Muscle of back (tissue), 13 donors: ENCODE measurements at places on chromosomes 7 and 10. TPM values are rescaled to one million over a fixed set of nuclear protein-coding genes. Genes with fewer than 3 reads are reported as not detected.

The CHAT gene
- not detected for polyA plus RNA-seq

The GJC3 gene
- 0.58 TPM for polyA plus RNA-seq

The BAMBI gene
- polyA plus RNA-seq: 4.3 TPM

The INA gene
- 0.09 TPM for polyA plus RNA-seq

The BBS9 gene
- 17.3 TPM for polyA plus RNA-seq

The ACSL5 gene
- 2.3 TPM for polyA plus RNA-seq

The PARD3 gene
- 40.3 TPM for polyA plus RNA-seq

The PSPH gene
- 25.5 TPM for polyA plus RNA-seq

The IDI2 gene
- polyA plus RNA-seq: not detected

- DNase-seq: no peak
Observed at GRCh38 chr10:74765465-74765975, 60.9 kb upstream of the KAT6B start.

DNA sequence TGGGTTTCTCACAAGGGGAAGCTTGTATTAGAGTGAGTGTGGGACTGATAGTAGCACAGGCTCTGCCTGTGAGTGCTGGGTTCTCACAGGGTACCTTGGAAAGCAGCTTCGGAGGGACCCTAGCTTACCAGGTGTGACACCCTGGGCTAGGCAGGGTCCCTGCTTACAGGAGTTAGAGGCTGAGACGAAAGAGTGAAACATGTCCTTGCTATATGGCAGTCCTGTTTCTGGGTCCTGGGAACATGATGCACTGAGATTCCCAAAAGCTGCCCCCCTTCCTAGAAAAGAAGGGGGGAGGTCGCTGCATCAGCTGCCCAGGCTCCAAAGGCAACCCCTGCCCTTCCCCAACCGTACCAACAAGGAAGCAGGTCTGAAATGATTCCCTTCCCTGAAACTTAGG is 6.3 kb upstream of the ARHGAP22 start:
- no peak for DNase-seq

GRCh38 chr10:46554166-46554781 is 2.2 kb downstream of the GPRIN2 start:
- DNase-seq: no peak

GRCh38 chr7:101100858-101101847 is 15.9 kb downstream of the TRIM56 start:
- no peak for DNase-seq

- no peak for DNase-seq
Observed at GRCh38 chr10:88185830-88186229, 322.4 kb downstream of the PTEN start.

DNA sequence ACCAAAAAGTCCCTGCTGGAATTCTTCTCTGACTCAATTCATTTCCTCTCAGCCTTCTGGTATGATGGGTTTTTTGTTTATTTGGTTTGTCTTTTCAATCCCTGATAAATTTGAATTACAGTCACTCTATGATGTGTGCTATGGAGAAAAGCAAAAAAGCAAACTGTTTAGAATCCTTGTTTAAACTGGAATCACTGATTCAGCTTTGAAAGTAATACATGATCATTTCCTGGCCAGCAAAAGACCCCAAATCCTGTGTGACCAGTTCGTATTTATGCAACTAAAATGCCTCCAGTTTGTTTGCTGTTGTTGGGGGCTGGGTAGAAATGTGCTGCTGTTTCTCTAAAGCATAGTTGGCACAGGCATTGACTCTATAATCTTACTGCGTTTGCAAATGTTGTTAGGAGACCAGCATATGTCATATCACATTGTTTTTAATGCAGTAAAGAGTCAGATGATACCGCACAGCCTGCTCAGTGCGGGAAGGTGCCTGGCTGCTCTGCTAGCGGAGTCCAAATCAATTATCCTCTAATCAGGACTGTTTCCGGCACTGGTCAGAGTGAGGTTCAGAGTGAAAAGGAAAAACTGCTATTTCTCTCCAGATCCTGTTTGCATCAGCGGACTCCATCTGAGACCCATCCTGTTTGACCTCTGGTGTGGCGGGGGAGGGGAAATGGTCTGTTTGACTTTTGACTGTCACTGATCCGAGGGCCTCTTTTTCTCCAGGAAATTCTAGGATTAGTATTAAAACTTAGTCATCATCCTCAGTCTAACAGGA is 40.6 kb upstream of the ADD3 start:
- no peak for DNase-seq

DNA sequence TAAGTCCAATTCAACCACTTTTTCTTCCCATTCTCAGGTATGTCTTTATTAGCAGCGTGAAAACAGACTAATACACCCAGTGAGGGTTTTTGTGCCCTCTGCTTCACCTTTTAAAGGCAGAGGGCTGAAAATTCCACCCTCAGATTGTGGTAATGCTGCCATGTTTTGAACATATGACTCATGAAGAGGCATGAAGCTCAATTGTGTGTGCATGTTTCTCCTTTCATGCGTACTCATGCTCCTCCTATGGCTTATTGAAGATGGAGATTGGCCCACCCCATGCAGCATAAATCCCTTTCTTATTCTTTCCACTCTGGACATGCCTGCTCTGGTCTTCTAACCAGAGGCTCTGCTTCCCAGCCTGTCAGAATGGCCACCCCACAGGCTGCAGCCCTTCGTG is 168.0 kb upstream of the PRKCQ start:
- no peak for DNase-seq

DNA sequence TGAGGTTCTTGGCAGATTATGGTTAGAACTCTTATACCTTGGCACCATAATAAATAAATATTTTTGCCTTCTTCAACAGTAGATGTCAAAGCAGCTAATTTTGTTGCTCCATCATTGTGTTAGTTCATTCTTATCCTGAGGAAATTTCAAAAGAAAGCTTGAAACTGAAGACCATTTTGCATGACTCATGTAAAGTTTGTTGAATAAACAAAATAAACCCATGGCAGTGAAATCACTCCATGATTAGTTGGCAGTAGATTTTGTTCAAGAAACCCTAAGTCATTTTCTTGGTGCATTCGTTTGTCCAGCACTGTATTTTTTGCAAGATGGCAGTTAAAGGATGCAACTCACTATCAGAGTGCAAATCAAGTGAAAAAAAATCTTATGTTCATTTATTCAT is 91.6 kb downstream of the HECW1 start:
- DNase-seq: no peak
